Activated CD4-positive, alpha-beta T cell treated with anti-CD3 and anti-CD28 coated beads for 1 hour (primary cell): ENCODE measurements at places on chromosomes 12 and 14.

GRCh38 chr12:23528316-23528715 lies 421.2 kb downstream of the SOX5 start:
- DNase-seq, result no peak

DNA sequence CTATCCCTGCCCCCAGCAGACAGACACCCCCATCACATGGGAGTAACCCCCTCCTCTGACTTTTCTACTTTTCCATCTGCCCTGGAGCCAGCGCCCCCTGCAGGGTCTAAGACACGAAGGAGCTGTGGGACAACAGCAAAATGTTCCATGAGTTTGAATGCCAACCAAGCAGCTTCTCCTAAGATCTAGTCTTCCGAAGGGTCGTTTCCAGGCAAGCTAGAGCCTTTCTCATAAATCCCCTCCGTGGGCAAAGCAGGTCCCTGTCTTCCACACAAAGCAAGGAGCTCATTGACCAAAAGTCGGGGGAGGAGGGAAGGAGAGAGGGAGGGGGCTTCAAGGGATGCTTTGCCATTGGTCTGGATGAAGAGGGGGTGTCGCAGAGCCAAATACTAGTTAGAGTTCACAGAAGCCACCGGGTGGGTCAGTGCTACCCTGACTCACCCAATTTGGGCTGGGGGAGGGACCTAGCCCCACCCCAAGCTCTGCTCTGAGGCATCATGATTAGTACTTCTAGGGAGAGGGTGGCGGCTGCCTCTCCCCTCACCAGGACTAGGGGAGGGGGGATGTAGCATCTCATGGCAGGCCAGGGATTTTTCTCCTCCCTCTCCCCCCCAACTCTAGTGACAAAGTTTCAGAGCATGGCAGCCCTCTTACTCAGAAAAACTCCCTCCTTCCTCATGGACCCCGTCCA lies 1.6 kb downstream of the MSI1 start:
- DNase-seq, result no peak

DNA sequence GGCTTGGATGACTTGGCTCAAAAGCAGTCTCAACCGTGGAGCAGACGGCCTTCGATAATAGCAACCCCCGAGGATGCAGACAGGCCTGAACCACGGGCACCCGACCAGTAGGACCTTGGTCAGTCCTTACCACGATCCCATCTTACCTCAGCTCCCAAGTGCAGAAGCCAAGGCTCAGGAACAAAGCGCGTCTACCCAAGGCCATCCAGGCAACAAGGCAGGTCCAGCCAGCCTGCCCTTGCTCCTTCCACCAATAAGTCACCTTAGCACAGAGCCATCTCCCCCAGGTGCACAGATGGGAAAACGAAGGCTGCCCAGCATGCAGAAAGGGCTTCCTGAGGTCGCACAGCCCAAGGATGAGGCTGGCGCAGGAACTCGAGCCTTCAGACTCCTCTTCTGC lies 77.3 kb downstream of the BCL11B start:
- DNase-seq, result no peak

DNA sequence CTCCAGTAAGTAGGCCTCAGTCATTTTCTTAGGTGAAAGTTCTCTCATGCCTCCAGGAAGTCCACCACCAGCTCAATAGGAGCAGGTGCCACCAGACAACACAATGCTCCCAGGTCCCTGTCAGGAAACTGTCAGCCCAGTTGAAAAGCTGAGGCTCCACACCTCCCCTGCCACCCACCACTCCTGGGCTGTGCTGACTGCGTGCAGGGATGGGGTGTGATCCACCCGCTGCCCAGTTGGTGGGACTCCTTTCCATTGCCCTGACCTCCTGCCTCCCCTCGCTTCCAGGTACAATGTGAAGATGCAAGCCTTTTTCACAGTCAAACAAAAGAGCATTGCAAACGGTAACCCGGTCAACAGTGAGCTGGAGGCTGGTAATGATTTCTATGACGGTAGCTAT lies 64.8 kb upstream of the RIN3 start:
- no peak for DNase-seq

- DNase-seq, result no peak
These were observed 50.7 kb downstream of the A2M start for GRCh38 chr12:9064815-9065606.
